ENCODE measurements at places on chromosomes 13 and 19.

DNA sequence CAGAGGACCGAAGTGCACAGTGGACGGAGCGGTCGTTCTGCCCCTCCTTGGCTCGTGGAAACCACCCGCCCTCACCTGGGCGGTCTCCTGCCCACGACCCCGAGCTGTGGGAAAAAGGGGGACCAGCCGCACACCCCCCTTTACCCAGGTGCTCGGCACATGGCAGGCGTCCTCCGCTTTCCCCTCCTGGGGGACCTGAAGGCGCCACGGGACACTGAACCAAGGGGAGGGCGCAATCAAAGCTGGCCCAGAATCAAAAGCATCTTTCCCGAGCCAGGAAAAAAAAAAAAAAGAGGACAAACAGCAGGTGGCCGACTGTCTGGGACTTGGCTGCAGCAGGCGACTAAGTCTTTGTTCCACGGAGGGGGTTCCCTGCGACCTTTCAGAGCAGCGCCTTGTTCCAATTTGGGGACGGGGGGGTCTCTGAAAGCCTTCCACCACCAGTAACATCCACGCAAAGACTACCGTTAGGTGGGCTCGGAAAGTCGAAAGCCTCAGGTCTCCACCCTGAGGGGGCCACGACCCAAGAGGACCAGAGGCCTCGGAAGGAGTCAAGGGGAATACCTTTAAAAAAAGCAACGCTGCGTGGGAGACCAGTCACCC is 1.1 kb downstream of the MBD3 start:
- DNase-seq: no peak

DNA sequence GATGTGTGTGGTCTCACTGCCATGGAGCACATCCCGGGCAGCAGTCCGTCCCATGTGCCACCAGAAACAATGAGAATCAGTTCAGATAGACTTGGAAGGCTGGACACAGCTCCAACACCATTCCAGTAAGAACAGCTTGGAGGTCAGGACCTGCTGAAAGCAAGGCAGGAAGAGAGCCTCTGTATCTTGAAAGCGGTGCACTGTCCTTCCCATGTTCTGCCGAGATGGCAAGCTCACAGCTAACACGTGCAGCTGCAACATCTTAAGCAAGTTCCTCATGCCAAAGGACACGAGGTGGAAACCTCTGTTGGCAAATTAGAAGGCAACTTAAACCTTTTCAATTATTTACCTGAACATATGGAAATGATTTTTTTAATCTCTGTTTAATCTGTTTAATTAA is 175.4 kb downstream of the DLEU7 start:
- no peak for DNase-seq

DNA sequence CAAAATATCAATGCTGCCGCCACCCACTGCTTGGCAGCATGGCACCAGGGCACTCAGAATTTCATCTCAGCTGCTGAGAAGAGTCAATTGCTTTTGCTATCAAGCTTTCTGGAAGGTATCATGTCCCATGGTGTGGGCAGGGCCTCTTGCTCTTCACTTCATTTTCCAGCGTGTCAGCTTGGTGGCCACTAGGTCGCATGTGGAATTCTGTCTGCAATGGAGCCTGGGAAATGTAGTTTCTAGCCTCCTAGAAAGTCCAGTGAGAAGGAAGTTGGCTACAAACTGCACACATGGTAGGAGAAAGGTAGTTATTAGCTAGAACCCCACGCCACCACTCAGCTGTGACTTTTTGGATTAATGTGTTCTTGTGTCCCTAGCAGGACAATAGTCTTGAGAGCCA is 105.3 kb downstream of the MYO16 start:
- DNase-seq: no peak

DNA sequence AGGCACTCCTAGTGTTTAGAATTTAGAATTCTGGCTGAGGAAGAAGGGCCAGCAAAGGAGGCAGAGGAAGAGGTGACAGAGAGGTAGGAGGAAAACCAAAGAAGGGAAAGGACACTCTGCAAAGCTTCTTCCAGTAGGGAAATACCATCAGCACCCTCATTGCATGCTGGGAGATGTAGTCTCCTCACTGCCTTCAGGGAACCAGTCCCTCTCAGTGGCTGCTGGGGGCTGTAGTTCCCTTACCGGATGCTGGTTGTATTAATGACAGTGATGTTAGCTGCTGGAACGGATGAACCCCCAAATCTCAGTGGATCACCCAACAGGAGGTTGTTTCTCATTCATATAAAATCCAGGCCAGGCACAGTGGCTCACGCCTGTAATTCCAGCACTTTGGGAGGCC is 10.1 kb downstream of the GRIN2D start:
- peak; percentile 49 for DNase-seq

DNA sequence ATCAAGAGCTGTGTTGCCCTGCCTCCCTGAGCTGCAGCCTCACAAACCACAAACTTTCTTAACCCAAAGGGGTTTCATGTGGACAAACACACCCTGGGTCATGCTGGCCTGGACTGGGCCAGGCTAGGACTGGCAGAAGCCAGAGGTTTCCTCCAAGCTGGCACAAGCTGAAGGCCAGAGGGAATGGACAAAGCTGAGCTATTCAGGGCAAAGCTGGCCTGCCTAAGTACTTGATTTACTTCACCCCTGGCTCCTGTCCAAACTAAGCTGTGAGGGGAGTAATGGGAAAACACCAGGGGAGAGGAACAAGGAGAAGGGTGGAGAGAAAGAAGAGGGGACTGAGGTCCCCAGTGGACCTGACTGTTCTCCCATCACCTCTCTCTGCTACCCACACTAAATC is 6.2 kb downstream of the CPAMD8 start:
- no peak for DNase-seq

DNA sequence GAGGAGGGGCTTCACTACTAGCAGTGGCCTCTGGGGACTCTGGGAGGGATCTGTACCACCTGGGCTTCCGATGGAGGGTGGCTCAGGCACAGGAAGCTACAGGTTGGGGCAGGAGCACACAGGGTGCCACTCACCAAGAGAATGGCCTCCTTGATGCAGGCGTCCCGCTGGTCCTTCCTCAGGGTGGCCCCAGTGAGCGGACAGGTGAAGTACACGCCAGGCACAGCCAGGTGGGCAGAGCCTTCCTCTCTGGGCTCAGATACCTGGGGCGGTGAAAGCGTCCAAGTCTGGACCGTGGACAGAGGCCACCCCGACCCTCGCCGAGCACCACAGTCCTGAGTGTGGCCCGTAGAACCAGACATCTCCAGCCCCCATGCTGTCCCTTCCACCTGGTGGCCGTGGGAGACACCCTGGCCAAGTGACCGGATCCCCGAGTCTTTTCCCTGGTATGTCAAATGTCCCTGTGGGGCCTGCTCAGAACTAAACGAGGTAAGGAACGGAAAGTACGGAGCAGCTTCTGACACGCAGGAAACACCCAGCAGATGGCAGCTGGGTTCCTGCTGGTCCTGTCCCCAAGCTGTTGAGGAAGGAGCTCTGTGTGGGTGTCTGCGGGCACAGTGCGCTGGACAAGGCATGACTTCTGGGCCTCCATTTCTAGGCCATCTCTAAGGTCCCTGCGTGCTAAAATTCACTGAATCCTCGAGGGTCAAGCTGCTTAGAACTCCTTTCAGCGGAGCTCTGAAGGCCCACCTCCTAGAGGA is 5.2 kb downstream of the UBXN6 start:
- DNase-seq: no peak

DNA sequence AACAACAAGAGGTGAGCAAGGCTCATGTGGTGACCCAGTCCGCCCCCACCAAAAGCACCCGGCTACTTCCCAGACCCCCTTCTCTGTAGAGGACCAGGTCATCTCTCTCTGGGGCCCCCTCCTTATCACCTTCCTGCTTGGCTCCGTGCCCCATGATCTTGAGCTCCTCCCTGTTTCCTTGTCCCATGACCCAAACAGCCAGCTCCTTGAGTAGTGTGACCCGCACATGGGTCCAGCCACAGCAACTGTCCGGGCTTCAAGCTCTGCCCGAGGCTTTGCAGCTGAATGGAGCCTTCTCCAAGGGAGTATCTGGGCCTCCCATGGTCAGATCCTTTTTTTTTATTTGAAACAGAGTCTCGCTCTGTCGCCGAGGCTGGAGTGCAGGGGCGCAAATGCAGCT is 61.8 kb downstream of the MYO9B start:
- DNase-seq: no peak

DNA sequence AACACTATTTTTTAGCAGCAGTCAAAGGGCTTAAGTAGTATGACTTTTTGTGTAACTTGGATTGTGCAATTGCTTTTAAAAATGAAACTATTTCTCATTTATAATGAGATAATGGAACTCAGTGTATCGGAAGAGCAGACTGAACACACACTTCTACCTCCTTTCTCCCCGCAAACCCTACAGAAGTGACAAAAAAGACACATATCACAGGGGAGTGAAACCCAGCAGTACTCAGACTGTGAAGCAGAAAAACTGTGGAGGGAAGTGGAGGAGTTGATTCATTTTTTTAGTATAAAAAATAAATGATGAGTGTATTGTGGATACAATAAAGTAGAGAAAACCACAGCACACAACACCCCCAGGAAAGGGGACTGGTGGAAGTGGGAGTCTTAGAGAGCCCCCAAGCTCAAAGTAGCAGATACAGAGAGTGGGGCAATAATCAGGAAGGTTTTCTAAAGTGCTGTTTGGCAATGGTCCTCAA is 9.7 kb downstream of the LPAR6 start:
- DNase-seq: no peak

- no peak for DNase-seq
Measured at GRCh38 chr19:55930996-55931515, 1.1 kb downstream of the NLRP13 start.

DNA sequence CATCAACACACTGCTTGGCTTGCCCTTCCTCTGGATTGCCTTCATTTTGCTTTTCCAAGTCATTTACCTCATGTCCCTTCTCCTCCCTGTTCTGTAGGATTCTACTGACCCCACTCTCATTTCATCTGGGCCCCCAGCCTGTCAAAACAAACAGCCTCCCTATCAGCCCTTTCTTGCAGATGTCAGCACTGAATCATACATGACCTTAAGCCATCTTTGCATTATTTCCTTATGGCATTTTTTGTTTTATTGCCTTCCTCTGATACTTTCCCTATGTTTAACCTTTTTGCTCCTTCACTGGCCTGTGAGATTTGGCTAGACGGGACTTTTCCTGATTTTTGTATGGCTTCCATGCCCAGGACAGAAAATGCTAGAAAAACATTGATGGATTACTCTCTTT is 8.7 kb downstream of the LRCH1 start:
- DNase-seq: no peak

DNA sequence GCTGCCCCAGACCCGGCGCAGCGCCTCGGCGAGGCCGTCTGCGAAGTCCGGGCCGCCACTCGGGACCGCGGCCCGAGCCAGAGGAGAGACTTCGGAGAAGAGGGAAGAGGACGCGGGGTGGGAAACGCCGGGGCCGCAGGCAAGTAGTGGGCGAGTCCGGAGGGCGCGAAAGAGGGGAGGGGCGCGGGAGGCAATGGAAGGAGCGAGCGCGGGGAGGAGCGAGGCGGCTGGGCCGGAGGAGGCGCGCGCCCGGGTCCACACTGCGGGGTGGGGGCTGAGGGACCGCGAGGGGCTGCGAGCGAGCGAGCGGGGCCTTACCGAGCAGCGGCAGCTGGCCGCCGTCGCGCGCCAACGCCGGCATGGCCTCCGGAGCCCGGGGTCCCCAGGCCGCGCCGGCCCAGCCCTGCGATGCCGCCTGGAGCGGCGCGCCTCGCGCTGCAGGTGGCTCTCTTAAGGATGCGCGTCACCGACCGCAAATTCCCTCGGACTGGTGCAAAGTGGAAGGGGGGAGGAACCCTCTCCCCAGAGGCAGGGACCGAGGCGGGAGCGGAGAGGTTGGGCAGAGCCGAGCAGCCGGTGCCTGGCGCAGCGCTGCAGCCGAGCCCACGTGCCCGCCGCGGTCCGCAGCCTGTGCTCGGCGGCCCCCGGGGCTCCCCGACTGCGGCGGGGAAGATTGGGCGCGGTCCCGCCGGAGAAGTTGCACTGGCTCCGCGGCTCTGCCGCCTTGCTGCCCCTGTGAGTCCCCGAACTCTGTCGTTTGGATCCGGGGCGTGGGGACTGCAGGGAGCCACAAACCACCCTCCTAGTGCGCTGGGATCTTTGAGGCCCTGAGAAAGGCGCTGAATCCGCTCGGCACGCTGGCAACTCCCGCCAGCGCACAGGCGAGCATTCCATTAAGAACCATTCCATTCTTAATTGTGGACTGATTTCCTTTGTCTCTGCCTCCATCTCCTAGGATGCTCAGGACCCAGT is at the start of gene FLT3:
Gene FLT3, minus strand, starts transcription at position 427 of the 972 bp plus-strand sequence. Its CDS starts 66 bp downstream, at position 361.
- peak; percentile 22 for DNase-seq

- no peak for DNase-seq
Measured at GRCh38 chr13:56864451-56864850, 276.3 kb upstream of the PRR20A start.

DNA sequence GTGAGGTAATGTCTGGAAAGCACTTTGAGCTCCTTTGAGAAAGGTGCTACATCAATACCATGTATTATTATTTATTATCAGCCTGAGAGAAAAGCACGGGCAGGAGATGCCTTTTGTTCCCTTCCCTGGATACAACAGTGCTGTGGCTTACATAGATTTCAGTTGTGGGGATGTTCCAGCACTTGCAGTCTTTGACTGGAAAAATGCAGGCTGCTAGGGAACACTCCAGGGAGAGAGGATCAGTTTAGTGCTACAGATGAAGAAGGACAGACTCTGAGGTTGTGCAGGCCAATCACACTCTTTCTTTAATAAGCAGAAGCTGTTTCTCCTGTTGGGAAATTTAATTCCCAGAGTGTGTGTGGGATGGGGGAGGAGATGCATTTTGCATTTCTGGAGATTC is 94.5 kb upstream of the OBI1 start:
- no peak for DNase-seq

DNA sequence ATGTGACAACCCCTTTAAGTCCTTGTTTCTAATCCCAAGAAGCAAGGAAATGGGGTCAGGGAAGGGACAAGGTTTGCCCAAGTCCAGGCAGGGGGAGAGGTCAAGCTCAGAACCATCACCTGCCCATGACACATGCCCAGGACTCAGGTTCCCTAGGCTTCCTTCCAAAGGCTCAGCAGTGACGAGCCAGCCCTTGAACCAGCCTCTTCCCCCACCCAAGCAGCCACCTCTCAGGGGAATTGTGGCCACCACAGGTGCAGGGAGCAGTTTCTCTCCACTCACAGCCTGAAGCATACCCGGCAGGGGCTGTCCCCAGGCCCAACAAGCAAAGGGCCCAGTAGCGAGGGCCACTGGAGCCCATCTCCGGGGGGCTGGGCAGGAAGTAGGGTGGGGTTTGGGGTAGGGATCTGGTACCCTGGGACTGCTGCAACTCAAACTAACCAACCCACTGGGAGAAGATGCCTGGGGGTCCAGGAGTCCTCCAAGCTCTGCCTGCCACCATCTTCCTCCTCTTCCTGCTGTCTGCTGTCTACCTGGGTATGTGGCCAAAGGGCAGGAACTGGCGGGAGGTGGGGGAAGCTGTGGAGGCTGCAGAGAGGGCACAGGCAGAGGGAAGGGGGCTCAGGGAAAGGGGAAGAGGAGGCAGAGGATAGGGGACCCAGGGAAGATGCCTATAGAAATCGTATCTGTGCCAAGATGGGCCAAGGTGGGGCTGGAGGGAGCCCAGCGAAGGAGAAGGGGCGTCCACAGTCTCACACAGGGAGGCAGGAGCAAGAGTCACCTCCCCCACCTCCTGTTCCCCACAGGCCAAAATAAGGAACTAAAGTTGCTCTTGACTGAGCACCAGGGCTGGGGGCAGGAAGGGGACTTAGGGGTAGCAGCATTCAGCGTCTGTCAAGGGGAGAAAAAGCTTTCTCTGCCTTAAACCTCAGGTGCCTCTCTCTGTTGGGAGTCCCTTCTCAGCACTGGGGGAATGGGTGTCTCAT is at the start of gene CD79A:
Gene CD79A, plus strand, starts transcription at position 433 of the 986 bp plus-strand sequence. Its CDS starts 26 bp downstream, at position 459.
- no peak for DNase-seq

- no peak for DNase-seq
Measured at GRCh38 chr13:42477596-42478190, 96.3 kb upstream of the TNFSF11 start.
